ENCODE measurements at places on chromosomes 16 and 17.

DNA sequence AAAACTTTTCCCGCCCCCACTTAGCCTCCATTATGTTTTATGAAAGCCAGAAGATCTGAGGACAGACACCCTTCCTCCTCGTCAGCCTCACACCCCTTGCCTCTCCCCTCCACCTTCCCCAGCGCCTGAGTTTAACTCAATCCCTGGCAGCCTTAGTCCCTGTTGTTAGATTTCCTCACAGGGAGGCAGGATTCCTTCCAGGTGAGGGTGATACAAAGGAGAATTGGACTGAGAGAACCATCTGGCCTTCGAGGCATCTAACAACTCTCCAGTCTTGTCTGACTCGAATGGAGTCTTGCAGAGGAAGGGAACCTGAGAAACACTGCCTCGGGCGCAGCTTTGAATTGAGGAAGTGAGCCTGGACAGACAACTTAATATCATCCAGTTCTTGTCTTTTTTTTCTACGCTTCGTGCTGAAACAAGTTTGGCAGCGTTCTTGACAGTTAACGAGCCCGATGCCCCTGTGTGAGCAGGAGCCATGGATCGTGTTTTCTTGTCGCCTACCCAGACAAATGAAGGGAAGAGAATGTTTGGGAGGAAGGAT, 1.3 kb upstream of the ZNF768 start:
- no peak for DNase-seq

- DNase-seq: no peak
These were observed 19.6 kb upstream of the QRICH2 start for GRCh38 chr17:76327696-76328095.

DNA sequence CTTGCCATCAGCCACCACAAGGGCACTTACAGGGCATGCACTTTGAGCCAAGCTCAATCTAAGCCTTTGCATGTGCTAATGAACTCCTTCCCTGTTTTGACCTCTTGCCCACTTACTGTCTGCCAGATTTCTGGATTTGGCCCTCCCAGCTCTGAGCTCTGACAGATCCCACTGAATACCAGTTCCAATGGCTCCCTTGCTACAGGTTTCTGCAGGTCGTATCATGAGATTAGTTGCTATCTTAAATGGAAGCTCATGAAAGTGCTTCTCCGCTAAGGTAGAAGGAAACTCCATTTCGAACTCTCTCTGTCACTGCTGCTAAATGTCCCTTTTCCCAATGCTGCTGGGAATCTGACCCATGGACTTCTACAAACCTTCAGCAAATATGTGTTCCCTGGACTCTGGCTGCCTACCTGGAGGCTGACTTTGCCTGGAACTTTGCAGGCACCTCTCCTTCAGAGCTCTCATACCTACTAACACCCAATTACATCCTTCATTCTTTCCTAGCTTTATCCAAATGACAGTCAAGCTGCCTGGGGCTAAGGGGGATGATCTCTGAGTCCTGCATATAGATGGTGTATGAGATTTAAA, 23.5 kb upstream of the TOB1 start:
- no peak for DNase-seq

DNA sequence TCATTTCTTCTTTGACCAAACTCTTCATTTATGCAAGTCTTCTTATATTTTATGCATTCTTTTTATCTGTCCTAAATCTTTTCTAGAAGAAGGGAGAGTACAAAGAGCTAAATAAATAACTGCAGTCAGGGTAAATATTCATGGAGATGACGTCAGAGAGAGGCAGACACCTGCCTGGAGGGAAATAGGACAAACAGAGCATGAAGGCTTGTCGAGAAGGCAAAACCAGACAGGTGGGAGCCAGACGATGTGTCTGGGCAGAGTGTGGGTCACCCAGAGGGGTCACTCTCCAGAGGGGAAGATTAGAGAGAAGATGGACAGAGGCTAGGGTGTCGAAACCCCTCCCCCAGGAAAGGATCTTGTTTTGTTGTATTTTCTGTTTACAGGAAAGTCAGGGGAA, 78.3 kb upstream of the RPL38 start:
- DNase-seq: no peak

DNA sequence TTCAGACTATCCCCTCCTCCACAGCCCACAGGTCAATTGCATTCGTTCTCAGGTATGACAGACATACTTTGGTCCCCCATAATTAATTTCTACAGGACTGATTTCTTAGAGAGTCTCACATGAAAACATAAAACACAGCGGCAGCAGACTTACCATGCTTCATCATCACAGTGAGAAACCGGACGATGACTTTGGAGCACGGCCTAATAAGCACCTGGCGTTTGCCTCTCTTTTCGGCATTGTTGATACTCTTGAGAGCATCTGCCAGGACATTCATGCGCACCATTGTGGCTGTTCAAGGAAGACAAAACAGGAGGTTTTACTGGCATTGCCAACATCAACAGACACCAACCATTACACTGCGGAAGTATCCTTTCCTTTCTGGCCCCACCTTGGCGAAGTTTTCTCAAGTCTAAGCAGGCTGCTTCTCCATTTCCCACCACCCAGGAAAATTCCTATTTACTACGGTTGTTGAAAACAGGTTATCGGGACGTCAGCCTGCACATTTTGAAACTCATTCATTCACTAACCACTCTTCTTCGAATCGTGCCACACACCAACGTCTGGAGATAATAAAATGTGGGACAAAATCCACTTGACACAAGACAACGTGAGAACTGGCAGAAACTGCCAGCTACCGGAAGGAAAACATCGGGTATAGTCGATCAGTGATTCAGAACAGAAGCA, 1.2 kb downstream of the RPS15A start:
- DNase-seq: no peak

DNA sequence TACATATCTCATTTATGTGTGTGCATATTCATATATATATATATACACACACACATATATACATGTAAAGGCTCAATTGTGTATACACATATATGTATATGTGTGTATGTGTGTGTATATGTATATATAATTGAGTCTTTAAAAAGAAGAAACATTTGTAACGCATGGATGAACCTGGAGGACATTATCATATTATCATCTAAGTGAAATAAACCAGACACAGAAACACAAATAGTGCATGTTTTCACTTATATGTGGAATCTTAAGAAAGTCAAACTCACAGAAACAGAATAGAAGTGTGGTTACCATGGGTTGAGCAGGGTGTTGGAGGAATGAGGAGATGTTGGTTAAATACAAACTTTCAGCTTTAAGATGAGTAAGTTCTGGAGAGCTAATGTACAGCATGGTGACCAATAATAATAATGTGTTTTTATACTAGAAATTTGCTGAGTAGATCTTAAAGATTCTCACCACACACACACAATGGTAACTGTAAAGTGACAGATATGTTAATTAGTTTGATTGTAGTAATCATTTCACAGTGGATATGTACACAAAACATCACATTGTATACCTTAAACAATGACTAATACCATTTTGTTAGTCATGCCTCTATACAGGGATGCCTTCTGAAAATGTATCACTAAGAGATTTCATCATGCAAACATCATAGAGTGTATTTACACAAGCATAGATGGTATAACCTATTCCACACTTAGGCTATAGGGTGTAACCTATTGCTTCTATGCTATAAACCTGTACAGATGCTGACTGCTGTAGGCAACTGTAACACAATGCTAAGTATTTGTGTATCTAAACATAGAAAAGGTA, 132.6 kb upstream of the CACNG5 start:
- DNase-seq: no peak

DNA sequence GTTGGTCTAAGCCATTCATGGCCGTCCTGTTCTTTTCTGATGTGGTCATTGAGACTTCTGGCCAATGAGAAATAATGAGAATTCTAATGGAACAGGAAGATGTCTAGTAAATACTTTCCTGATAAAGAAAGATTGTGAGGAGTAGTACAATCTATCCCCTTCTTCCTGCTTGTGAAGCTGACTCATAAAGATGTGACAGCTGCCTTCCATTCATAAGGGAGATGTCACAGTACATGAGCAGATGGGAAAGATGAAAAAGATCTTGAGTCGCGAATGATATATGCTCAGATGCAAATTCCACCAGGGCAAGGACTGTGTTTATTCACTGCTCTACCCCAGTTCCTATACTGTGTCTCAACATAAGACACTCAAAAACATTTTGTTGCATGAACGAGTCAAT, 111.7 kb upstream of the FOXF1 start:
- no peak for DNase-seq

- peak; percentile 20 for DNase-seq
These were observed 32.1 kb downstream of the IST1 start for GRCh38 chr16:71927383-71927782.

DNA sequence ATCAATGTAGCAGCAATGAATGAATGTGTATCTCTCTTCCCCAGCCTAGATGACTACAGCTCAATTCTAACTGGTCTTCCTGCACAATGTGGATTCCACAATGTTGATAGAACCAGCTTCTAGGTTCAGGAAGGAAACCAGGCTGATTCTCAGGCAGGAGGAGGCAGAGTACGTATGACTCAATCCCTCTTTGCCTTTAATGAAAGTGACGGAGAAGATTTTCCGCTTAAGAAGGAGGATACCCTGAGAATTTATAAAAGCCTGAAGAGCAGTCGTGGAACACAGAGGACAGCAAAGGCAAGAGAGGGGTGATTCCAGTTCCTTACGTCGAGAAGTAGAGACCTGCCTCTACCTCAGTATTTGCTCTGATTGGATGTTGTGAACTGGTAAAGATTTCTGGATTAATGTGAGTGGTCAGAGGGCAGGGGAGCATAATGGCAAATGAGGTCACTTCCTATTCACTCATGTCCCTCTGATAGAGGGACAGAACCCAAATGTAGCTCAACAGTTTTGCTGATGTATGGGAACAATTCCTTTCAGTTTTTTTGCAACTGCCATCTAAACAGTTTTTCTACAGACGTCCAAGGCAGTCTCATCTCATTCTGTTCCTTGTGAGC, 15.0 kb upstream of the SLC16A11 start:
- DNase-seq: no peak

- no peak for DNase-seq
These were observed 40.8 kb downstream of the KANSL1 start for GRCh38 chr17:46152423-46152822.

- no peak for DNase-seq
These were observed 47.7 kb upstream of the LCMT1 start for GRCh38 chr16:25063865-25064264.

GRCh38 chr16:3235856-3236669, 1.1 kb upstream of the ZNF200 start:
- no peak for DNase-seq

- DNase-seq: no peak
These were observed 53.0 kb downstream of the SF3B3 start for GRCh38 chr16:70576431-70577255.

GRCh38 chr17:41650794-41651624, 26.6 kb upstream of the KRT17 start:
- no peak for DNase-seq

GRCh38 chr17:64242633-64243032, 20.4 kb downstream of the TEX2 start:
- no peak for DNase-seq

DNA sequence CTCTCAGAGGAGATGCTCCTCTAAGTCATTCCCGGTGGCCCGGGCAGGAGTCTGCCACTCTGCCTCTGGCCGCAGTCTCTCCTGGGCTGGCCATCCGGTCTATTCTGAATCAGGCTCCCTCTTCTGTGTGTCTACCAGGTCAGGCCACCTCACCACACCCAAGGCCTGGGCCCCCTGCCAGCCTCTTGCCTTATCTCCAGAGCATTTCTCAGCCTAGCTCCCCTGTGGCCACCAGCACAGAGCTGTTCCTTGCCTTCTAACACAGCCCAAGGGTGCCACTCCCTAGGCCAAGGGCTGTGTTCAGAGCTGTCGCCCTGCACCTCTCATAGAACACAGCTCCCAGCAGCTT, 55.3 kb downstream of the MYO18A start:
- no peak for DNase-seq

- DNase-seq: no peak
These were observed 205.7 kb downstream of the SNX29 start for GRCh38 chr16:12182212-12182611.

DNA sequence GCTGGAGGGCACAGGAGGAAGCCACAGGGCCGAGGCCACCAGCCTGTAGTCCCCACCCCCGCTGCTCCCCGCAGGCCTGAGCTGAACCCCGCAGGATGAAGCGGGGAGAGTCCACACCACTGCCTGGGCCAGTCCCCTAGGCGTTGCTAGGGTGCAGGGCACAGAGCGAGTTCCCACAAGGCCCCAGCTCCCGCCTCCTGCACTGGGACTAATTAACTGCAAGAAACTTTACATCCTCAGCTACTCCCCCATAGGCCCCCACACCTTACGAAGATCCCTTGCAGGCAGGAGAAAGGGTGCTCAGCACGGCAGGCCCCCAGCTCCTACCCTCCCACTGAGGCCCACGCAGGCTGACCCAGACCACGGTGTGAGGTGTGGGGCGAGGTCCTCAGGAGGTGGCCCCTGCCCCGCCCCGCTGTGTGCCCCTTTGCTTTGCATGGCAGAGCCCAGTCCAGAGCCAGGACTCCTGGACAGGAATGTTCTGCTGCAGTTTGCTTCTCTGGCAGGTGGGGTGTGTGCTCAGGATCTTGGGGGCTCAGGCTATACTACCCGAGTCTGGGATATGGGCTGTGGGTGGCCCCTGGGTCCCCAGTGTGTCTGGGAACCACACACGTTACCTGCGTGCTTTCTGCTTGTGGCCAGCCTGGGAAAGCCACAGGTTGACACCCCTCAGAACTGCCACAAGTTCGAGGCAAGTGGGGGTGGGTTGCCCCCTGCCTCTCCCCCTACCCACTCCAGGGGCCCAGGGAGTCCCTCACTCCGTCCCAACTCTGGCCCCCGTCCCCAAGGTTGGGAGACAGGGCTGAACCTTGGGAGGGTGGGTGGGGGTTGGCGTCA, 1.2 kb downstream of the GNG13 start:
- no peak for DNase-seq

GRCh38 chr17:1578029-1578428, 15.4 kb upstream of the PITPNA start:
- no peak for DNase-seq

- DNase-seq: no peak
These were observed 1021.1 kb upstream of the CDH8 start for GRCh38 chr16:63057341-63057740.

- no peak for DNase-seq
These were observed 130.0 kb upstream of the HS3ST2 start for GRCh38 chr16:22683730-22684573.

GRCh38 chr16:55710466-55710865, 54.7 kb downstream of the SLC6A2 start:
- no peak for DNase-seq

- DNase-seq: no peak
These were observed 93.9 kb downstream of the YPEL2 start for GRCh38 chr17:59425085-59425931.

- no peak for DNase-seq
These were observed 308.3 kb downstream of the FOXL1 start for GRCh38 chr16:86886651-86887050.

Data from SK-N-MC (cell line).